ENCODE measurements at places on chromosomes 2 and 18.

DNA sequence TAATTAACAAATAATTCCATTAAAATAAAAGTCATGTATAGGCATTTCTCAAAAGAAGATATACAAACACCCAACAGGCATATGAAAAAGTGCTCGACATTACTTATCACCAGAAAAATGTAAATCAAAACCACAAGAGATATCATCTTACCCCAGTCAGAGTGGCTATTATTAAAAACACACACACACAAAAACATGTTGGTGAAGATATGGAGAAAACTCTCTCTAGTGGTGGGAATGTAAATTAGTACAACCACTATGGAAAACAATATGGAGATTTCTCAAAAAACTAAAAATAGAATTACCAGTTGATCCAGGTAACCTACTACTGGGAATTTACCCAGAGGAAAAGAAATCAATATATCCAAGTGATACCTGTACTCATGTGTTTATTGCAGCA lies 966.3 kb upstream of the POU3F3 start:
- DNase-seq = no peak

- no peak for DNase-seq
These were observed 22.9 kb upstream of the GRB14 start for GRCh38 chr2:164644036-164644700.

- no peak for DNase-seq
These were observed 195.7 kb downstream of the ZFP36L2 start for GRCh38 chr2:43030551-43031307.

DNA sequence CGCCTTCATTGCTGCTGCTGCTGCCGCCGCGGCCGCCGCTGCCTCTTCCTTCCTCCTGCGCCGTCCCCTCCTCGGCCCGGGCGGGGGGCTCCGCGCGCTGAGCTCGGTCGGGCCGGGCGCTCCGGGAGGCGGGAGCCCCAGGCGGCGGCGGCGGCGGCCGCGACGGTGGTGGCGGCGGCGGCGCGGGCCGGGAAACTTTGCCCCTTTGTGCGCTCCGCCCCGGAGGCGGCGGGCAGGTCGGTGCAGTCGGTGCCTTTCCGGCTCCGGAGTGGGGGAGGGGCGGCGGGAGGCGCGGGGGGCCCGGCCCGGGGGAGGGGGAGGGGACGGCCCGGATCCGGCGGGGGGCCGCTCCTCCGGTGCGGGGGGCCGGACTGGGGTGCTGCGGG lies 205 bp downstream of the TET3 start:
- DNase-seq = no peak

DNA sequence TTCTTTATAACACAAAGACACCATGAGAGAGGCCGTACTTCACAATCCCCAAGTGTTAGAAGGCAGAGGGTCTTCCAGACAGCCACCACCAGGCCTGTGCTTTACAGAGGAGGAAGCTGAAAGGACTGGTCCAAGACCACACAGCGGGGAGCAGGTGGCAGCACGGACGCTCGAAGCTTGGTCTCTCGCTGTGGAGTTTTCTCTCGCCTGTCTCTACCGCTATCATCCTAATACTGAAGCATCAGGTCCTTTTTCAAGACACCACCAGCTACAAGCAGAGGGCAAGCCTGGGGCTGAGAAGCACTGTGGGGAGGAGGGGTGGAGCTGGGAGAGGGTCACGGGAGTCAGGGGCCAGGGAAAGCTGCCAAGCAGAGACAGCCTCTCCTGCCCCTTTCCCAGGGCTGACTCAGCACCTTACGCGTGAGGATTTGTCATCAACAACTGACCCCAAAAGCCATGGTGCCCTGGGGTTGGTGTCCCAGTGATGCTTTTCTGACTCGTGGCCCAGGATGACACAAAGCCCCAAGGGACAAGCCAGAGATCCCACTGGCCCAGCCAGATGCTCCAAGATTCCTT lies 31.9 kb upstream of the FOSL2 start:
- DNase-seq = no peak

- DNase-seq = no peak
These were observed 60.6 kb downstream of the ZEB2 start for GRCh38 chr2:144459286-144459685.

DNA sequence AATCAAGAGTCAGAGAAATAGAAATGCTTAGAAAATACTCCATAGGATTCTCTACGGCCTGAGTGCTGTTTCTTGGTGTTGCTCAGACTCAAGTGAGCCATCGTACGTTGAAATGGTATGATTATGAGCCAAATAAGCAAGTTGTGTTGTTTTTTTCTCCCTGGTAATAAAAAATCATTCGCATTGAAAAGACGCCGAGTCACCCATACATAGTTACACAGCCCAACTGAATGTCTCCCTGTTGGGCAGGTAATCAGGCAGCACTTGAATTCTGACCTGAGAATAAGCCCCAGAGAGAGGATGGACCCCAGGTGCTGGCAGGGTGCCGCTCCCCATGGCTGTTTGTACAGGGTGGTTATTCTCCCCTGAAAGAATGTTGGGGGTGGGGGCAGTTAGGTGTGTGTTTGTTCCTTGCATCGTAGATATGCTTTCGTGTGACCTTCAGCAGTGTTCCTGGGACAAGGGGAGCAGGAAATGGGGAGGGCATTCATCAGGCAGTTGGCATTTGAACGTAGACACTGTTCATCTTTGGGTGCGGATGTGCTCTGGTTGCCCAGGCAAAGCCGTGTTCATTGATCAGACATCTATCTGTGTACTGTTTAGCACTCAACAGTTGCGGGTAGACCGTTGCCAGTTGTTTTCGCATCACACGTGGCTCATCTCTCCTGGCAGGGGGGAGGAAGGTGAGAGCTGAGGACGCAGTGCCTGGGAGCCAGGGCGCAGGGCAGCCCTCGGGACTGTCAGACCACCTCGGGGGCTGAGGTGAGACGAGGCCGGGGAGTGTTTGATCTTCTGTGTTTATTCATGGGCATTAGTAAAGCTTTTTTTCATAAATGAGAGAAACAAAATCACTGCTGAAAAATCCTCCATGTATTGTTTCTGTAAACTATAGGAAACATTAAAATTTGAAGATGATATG lies 27.3 kb downstream of the MTCL1 start:
- DNase-seq = no peak

DNA sequence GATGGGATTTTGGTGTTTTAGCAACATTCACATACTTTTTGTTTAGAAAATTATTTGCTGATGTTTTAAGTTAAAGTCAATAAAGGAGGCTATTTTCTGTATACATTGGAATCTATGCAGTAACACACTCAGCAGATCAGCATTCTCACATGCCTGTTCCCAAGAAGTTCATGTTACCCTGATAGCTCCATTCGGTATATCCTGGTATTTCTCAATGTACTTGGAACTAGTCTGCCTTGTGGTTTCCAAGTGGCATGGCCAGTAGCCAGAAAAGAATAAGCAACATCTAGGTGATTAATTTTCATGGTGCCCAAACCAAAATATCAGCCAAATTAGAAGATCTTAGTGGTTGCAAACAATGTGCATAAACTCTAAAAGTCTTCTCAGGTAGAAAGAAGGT lies 5.2 kb upstream of the NCAPH start:
- no peak for DNase-seq

DNA sequence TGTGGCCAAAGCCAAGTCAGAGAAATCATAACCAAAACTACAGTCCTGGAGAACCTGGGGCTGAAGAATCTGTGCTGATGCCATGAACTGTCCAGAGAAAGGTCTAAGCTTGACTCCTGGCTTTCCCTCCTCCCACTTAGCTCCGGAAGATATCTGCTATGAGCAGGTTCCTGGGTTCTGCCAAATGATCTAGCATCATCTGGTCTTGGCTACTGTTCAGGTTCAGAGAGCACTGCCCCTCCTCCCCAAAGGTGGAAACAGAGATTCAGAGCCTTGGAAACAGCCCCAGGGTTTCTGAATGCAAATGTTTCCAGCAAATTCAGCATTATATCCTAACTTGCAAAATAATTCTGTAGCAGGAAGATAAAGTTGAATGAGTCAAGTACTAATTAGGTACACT lies 219.2 kb upstream of the SP5 start:
- no peak for DNase-seq

GRCh38 chr2:25672494-25673299 lies 680 bp downstream of the DTNB start:
- peak; percentile 38 for DNase-seq

DNA sequence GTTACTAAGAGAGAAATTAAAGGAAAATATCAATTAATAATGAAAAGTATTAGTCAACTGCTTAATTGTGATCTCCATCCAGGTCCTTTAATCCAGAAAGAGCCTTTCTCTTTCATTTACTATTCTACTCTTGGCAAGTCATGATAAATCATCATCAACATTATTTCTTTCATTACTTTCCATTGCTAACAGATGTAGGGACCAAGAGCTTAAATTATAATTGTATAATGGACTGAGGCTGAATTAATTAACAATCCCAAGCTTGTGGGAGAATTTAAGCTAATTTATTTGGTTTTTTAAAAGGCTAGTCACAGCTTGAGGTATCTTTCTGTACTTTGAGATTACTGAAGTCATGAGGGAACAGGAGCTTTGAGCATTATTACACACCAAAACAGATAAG lies 223.9 kb downstream of the ERBB4 start:
- DNase-seq = no peak

GRCh38 chr2:157830696-157831570 lies 45.2 kb downstream of the ACVR1 start:
- no peak for DNase-seq

DNA sequence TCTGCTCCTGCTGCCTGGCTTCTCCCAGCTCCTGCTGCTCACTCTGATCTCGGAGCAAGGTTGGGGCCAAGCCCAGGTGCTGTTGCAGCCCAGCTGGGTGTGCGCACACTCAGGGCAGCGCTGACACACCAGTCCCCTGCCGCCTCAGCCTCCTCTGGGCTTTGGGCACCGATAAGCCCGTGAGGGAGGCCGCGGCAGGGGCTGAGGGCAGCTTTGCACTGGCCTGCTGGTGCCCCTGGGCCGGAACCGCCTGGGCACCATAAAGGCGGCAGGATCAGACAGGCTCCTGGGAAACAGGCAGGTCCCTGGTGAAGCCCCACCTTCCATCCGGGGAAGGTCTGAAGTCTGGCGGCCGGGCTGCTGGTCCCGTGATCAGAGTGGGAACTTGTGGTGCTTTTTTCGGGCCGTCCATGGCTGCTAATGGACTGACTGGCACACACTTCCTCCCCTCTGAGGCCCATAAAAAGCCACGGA lies 14.1 kb upstream of the EML6 start:
- DNase-seq = no peak

- DNase-seq = no peak
These were observed 182.2 kb downstream of the NRP2 start for GRCh38 chr2:205864491-205864890.

DNA sequence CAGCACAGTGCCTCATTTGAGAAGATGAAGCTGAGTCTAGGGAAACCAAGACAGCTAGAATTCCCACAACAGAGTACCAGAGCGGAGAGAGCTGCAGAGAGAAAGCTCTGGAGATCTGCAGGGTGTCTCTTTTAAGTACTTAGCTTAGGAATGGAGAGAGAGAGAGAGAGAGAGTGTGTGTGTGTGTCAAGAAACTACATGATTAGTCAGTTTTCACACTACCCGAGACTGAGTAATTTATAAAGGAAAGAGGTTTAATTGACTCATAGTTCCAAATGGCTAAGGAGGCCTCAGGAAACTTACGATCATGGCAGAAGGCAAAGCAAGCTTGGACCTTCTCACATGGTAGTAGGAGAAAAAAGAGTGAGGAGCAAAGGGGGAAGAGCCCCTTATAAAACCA lies 64.0 kb downstream of the HIBCH start:
- DNase-seq = no peak

DNA sequence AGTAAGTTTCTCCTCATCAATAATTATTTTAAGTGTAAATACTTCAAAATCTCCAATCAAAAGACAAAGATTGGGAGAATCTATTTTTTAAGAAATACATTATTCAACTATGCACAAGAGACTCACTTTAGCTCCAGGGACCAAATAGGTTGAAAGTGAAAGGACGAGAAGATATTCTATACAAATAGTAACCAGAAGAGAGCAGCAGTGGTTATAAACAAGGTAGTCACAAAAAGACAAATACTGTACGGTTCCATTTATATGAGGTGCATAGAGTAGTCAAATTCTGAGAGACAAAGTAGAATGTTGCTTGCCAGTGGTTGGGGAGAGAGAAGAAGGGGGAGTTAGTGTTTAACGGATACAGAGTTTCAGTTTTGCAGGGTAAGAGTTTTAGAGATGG lies 69.8 kb downstream of the POU3F3 start:
- no peak for DNase-seq

GRCh38 chr18:79947881-79948610 lies 3.4 kb downstream of the SLC66A2 start:
- DNase-seq = no peak

All from C1 segment of cervical spinal cord (tissue), 14 donors.